ENCODE measurements at places on chromosomes 1 and 21.

- no peak for DNase-seq
Measured at GRCh38 chr1:246304484-246305259, 202.4 kb downstream of the SMYD3 start.

DNA sequence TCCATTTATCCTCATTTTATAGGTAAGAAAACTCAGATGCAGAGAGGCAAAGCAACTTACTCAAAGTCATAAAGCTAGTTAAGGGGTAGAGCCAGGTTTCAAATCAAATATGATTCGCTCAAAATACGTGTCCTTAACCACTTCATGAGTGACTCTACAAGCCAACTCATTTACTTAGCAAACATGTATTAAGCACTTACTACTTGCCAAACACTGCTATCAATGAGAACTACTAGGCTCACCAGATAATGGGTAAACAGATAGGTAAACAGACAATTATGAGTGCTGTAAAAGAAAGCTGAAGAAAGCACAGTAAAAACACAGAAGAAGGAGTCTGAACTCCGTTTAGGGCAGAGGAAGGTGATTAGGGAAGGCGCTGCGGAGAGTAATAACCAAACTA, 65.9 kb downstream of the WDR64 start:
- DNase-seq = no peak

DNA sequence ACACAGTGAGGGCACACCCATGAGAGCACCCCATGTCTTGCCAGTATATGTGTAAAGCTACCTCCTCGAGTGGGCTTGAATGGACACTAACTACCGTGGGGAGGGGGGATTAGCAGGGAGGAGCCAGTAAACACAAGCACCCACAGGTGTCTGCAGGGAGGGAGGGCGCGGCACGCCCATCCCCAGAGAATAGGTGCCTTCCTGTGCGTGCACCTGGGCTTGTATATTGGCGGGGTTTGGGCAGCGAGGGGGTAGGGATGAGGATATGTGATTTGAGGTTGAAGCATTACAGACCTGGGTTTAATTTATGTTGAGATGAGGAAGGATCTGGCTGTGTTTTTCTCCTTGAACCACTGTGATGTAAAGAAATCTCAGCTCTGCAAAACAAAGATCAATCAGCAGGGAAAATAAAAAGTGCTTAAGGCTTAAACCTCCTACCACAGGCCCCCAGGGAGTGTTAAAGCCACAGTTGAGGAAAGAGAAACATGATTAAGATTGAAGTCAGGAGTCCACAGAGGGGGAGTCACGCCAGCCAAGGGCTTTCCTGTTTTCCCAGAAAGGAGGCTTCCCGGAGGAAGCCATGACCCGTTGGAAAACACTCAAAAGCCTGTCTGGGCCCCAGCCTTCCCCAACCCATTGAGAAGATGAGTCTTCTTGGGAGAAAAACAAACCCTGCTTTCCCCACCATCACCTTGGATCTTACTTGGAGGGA, 80.0 kb downstream of the CAMK2N1 start:
- no peak for DNase-seq

GRCh38 chr1:246152986-246153431, 354.1 kb downstream of the SMYD3 start:
- no peak for DNase-seq

- no peak for DNase-seq
Measured at GRCh38 chr1:58094221-58094620, 452.3 kb downstream of the OMA1 start.

- no peak for DNase-seq
Measured at GRCh38 chr1:48500541-48501450, 28.8 kb upstream of the SPATA6 start.

DNA sequence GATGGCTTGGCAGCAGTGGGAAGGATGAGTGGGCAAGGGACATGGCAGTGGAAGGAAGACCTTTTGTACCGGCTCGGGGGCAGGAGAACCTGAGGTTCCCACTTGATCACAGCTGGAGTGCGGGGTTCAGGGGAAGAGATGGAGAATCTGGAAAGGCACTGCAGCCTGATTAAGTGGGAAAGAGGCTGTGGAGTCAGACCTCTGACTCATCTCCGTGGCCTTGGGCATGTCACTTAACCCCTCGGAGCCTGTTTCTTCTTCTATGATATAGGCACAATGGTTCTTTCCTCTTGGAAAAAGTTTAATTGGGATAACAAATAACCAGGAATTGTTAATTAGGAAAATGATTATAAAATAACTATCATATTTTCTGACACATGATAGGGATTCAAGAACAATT, 13.1 kb upstream of the TMEM61 start:
- DNase-seq = no peak

DNA sequence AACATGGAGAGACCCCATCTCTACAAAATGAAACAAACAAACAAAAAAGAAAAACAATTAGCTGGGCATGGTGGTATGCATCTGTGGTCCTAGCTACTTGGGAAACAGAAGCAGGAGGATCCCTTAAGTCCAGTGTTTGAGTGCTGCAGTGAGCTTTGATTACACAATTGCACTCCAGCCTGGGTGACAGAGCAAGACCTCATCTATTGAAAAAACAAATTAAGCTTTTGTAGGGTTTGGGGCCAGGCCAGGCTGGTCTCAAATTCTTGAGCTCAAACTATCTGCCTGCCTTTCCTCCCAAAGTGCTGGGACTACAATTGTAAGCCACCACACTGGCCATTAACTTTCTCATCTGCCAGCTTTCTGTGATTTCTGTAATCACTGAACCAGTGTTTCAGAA, 27.2 kb downstream of the NIPAL3 start:
- DNase-seq = no peak

DNA sequence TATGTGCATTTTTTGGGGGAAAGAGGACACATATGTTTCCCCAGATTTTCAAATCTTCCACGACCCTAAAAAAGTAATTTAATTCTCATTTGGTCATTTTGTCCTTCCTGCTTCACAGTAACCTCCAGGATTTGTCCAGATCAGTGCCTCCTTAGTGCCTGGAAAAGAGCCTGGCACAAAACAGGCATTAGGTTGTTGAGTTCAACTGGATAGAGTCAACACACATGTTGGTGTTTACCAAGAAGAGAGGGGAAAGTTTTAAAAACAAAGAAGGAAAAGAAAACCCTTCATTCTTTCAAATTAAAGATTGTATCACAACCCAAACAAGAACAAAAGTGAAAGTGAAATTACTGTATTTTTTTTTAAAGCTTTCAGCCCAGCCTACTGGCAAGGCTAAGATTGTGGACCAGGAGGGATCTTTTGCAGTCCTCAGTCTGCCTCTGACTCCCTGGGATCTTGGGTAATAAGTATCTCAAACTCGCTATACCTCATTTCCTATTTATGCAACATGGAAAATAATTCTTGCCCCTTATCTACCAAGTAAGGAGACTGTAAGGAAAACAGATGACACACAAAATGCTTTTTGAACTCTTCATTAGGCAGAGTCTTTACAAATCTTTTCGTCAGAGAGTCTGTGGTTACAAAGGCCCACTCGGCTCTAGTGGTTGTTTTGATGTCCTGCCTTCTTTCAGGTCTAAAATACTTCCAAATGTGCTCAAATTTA, 57.8 kb downstream of the ZNF281 start:
- DNase-seq = no peak

DNA sequence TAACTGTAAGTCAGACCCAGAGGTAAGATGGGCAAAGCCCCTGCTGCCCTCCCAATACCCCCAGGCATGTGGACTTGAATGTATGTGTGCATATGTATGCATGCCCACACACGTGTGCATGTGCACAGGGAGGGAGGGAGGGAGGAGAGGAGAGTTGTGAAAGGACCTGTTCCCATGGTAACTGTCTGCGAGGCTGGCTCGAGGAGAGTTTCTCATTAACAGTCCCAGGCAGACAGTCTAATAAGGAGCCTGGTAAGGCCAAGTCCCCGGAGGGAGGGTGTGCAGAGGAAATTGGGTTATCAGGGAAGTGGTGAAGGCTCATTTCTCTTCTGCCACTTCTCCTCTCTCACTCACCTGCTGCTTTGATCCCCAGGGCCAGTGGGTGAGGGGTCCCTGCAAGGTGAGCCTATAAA, 74.9 kb downstream of the NFASC start:
- DNase-seq = no peak

GRCh38 chr1:85438353-85438752, 26.6 kb downstream of the DDAH1 start:
- DNase-seq = no peak

DNA sequence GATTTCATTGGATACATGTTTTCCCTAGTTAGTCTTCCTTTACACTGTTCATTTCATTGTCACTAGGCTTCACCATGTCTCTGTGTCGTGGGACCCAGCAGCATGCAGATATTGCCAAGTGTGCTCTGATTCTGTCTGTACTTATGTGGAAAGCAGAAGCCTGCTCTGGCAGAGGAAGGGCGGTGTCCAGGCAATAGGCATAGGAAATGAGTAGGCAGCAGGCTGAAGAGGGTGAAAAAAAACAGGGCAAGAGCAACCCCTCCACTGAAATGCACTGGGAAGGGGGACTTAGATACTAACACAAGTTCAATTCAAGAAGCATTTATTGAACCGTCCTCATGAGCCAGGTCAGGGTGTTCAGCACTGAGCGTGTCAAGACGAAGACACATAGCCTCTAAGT, 85.2 kb upstream of the VAV3 start:
- no peak for DNase-seq

DNA sequence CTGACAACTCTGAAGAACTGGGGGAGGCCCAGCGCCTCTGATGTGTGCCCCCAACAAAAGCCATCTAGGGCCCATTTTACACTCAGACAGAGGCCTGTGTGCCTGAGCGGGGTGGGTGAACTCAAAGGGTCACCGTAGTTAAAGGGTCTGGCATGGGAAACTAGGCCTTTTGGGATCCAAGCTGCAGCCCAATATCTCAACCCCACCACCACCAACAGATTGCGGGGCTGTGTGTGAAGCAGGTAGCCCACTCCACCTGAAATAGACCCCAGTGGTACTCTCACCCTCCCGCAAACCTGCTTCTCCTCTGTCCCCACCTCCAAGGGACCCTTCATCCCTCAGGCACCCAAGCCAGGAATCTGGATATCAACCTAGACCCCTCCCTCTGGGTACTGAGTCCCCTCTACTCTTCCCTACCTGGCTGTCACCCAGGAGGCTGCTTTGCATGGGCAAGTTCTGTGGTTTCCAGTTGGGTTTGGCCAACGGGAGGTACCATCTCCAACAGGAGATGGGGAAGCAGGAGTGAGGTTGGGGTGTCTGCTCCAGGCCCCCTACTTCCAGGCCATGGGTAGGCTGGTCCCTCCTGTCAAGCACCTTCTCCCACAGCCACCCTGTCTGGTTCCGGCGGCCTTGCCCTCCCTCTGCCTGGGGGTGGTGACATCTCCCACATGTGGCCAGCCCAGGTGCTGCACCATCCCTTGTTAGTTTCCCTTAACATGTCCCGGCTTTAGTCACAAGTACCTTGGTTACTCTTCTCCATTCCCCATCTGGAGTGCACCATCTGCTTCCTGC, 35.2 kb upstream of the LRP8 start:
- peak; percentile 21 for DNase-seq

DNA sequence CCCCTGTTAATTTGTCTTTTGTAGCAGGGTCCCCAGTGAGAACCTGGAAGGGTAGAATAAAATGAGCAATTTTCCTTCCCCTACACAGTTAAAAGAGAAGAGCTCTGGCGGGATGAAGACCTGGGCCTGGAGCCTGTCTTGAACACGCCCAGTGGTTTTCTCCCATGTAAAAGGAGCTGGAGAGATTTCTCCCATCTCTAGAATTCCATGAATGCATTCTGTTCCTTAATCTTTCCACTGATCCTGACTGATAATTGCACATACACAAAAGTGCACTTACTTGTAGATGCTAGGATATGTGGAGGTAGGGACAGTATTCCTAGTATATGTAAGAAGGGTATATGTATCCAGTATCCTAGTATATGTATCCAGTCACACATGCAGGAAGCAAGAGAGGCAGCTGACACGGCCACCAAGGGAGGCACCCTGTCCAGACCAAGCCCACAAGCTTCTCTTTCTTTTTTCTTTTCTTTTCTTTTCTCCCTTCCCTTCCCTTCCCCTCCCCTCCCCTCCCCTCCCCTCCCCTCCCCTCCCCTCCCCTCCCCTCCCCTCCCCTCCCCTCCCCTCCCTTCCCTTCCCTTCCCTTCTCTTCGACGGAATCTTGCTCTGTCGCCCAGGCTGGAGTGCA, 11.9 kb upstream of the PKNOX1 start:
- no peak for DNase-seq

GRCh38 chr1:237671935-237672334, 218.8 kb downstream of the ZP4 start:
- no peak for DNase-seq

DNA sequence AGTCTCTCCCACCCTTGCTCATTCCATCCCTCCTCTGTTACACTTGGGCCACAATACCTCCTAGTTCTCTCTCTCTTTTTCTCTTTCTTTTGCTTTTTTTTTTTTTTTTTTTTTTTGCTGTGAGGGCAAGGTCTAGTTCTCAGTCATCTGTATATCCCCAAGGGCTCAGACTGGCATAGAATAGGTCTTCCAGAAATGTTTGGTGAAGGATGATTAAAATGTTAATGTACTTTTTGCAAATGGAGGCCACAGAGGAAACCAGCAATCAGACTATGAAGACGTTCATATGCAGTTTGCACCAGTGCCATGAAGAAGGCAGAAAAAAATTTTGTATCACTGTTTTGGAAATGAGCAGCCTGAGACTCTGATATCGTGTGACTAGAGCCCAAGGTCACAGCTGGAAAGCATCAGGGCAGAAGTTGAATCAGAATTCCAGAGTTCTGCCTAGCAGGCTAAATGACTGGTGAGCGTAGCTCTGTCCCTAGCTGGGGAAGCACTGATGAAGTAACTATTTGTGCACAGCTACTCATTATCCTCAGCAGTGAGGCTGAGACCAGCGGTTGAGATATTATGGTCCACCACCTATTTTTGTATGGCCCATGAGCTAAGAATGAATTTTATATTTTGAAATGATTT, 186.5 kb downstream of the TGFBR3 start:
- DNase-seq = no peak

Measured in SHP77 (cell line).